ENCODE measurements at places on chromosomes 5 and 9. TPM values are rescaled to one million over a fixed set of nuclear protein-coding genes. Genes with fewer than 3 reads are reported as not detected.

The INSL4 gene
- total RNA-seq: not detected

The PFN3 gene
- not detected for total RNA-seq

The SPINK1 gene
- total RNA-seq: 3.7 TPM

The LECT2 gene
- not detected for total RNA-seq

The NANS gene
- total RNA-seq: 48.6 TPM

The RAI14 gene
- 33.7 TPM for total RNA-seq

The SLC34A3 gene
- total RNA-seq: not detected

The TMEFF1 gene
- 0.42 TPM for total RNA-seq

All from mesenteric fat pad (tissue), 1 donor.